ENCODE measurements at places on chromosomes 12 and 14.
A peak's percentile ranks its signal among the peaks of the same experiment; 100 is the strongest.

DNA sequence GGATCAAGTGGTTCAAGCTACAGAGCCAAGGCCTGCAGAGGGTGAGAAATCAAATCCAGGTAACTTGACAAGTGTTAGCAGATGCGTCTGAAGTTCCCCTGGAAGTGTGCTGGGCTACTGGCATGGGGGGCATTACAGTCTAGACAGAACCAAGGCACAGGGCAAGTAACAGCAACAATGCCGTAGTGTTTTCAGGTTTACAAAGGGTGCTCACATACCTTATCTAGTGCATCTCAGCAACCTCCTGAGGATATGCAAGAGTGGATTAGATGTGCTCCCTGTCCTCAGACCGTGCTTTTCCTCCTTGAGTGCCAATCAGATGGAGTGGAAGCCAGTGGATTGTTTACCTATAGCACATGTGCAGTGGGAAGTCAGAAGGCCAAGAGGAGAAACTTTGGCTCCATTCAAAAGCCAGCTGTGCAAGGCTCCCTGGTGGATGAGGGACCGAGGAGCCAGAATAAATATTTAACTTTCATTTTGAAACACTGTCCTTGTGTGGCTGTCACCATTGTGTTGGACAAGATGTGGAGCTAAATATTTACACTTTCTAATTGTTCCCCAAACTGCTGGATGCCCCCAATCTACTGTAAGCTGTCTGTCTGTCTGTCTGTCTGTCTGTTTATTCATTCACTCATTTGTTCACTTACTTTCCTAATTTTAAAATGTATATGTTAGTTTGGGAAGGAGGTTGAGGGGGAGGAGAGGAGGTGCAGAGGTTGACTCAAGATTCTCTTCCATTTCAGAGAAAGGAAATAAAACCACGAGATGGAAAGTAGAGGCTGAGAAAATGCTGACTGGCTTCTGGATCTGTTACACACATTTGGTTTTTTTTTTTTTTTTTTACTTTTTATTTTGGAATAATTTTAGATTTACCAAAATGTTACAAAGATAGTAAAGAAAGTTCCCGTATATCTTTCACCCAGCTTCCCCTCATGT lies 184.0 kb upstream of the PARP11 start:
- no peak for DNase-seq

- DNase-seq: peak; percentile 10
These were observed at the start of gene SOX5 for GRCh38 chr12:23949348-23950209. Gene SOX5, minus strand, starts transcription at chr12:23949670. Its CDS starts 69 bp downstream, at chr12:23949601.

- DNase-seq: no peak
These were observed 1019.5 kb downstream of the SLC6A15 start for GRCh38 chr12:83893101-83893500.

DNA sequence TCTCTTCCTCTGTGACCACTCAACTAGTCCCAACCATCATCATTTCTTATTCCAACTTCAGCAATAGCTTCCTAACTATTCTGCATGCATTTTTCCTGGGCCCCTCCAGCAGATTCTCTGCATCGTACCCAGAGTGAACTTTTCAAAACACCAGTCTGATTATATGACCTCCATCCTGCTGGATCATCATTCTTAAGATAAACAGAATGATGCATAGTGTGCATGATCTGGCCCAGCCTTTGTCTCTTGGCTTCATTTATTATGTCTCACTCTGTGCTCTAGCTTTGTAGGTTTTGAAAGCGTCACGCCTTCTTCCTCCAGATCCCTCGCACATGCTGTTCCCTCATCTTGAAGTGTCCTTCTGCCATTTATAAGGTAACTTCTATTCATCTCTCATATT lies 46.3 kb upstream of the SLC38A4 start:
- DNase-seq: no peak

DNA sequence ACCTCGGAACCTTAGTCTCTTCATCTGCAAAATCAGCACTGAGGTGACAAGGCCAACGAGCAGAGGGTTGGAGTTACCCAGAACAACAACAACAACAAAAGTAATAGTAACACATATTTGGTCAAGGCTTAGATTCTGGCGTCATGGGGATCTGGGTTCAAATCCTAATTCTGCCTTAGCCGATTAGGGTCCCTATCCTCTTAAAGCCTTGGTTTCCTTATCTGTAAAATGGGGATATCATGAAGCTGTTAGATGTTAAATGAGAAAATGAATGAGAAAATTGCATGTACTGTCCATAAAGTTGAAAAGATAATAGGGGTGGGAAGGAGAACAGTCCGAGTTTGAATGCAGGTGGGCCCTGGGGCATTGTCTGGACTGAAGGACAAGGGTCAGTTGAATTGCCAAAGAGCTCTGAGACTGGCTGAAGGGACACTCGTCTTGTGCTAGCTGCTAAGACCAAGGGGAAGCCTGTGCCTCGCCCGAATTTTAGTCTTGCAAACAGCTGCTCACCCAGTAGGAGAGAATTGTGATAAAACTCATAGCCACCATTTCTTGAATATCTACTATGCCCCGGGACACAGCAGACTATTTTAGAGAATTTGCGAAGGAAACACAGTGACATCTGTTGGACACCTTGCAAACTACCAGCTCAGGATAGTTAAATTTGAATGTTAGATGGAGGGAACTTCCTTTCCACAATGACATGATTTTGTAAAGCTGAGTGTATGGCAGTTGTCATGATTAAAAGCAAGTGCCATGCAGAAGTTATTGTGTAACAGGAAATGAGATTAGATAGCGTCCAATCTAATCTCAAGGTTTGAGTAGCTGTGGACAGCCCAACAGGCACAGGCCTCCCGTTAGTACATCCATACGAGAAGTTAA lies 6.8 kb upstream of the HNF1A start:
- no peak for DNase-seq

- no peak for DNase-seq
These were observed 29.1 kb downstream of the BBOF1 start for GRCh38 chr14:74048281-74048680.

- DNase-seq: no peak
These were observed 304.2 kb downstream of the AKAP6 start for GRCh38 chr14:32633224-32633859.

- no peak for DNase-seq
These were observed 304.4 kb upstream of the FAR2 start for GRCh38 chr12:28844718-28845117.

DNA sequence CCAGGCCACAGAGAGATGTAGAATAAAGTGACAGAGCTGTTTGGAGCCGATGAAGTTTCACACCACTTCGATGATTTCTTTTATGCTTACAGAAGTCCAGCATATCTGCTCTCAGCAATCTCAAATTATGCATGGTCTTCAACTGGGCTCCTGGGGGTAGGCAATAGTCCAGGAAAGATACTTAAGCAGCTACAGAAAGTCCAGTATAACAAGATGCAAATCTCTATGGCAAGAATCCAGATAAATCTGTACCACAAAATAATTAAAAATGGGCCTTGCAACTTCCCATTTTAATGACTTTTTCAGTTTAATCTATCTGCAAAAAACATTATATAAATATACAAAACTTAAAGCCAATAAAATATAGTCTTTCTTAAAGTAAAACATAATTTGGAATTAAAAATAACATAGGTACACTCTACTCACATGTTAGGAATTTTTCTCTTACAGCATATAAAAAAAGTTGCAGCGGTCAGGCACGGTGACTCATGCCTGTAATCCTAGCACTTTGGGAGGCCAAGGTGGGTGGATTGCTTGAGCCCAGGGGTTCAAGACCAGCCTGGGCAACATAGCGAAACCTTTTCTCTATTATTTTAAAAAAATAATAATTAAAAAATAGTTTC lies 20.5 kb upstream of the RAD51AP1 start:
- no peak for DNase-seq

GRCh38 chr12:90757957-90758356 lies 197.0 kb downstream of the CCER1 start:
- DNase-seq: no peak

DNA sequence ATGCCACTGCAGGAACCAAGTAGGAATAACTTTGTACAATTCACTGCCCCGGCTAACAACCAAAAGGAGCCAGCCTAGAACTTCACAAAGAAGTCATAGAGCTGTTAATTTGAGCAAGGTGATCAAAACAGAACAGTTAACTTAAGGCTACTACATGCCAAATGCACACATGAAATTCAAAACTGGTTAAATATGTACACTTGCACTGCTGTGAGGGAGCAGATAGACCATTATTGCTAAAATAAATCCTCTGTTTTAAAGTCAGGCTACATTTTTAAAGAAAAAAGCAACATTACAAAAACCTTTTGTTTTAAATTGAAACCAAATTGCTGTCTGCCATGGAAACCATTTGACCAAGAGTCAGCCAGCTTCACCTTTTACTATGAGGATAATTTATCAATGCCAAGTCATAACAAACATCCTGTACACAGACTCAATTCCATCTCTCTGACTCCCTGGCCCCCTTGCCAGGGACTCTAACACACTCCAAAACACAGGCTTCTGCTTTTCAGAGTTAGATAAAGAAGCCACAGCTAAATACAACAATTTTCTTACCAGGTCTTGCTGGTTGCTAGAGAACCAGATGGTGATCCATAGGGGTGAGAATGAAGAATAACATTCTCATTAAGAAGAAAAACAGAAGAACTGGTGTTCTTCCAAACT lies 84.0 kb downstream of the LRP6 start:
- no peak for DNase-seq

GRCh38 chr12:93297032-93297431 lies 80.7 kb upstream of the NUDT4 start:
- no peak for DNase-seq

GRCh38 chr12:70907412-70907811 lies 13.1 kb downstream of the PTPRR start:
- DNase-seq: no peak

DNA sequence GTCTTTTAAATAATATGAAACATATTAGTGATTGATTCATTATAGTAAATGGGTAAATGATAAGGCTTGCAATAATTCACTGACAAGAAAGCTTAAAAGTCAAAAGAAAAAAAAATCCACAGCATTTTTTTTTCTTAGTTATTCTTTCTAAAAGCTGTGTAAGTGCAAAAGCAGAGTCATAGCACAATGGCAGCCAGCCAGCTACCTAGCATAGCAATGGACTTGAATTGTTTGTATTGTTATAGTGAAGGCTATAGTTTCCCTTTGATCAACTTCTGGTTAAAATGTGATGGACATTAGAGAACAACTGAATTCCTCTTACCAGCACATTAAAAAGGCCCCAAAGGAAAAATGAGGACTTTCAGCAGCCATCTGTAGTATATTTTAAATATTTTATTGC lies 232.1 kb downstream of the NAV3 start:
- DNase-seq: no peak

DNA sequence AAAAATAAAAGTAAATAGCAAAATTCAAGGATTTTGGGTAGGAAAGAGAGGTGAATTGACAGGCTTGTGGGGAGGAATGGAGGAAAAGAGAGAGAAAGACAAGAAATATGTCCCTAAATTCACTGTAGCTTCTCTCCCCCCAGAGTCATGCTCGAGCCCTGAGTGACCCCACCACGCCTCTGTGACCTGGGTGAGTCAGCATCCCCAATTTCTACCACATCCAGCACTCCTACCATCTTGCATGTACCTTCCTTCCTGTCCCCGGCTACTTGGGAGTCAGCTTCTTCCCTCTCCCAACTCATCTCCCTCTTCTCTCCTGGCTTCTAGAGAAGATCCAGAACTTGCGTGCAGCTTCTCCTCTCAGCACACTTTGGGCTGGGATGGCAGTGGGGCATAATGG lies 9.8 kb downstream of the ZNF219 start:
- no peak for DNase-seq

Measured in dorsolateral prefrontal cortex (tissue), 122 donors.